ENCODE measurements at places on chromosomes 16 and 17.

GRCh38 chr16:77868052-77868451 is 79.7 kb downstream of the VAT1L start:
- DNase-seq, result no peak

- no peak for DNase-seq
Observed at GRCh38 chr16:56234737-56235136, 43.4 kb downstream of the GNAO1 start.

GRCh38 chr17:57782062-57782490 is 37.0 kb upstream of the CCDC182 start:
- DNase-seq, result no peak

GRCh38 chr17:49198211-49198610 is 12.2 kb downstream of the GNGT2 start:
- no peak for DNase-seq

- no peak for DNase-seq
Observed at GRCh38 chr17:333626-334396, 18.8 kb downstream of the RPH3AL start.

DNA sequence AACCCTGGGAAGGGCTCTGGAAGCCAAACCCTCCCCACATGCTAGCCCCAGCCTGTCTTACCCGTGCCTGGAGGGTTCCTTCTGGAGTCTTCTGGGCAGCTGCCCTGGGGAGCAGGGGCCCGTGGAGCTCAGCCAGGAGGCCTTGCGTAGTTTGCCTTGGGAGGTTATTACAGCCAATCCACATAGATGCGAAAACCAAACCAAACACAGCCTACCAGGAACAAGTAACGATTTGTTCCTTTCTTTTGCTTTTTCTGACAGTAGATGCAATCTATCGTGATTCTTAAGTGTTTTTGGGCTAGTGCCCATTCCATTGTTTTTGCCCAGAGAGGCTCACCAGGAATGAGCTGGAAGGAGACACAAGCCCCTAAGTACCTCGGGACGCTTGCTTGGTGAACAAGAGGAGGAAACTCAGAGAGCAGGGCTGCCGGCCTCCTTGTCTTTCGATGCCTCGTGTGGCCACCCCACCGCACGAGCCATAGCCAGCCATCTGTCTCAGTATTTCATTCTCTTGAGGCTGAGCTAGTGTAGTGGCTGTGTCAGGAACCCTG is 102.7 kb upstream of the NOL11 start:
- DNase-seq, result no peak

Measured in AG10803 (cell line).